CD4-positive, alpha-beta T cell treated with Interleukin-6 for 4 hours (primary cell): ENCODE measurements at places on chromosomes 2 and 18.

DNA sequence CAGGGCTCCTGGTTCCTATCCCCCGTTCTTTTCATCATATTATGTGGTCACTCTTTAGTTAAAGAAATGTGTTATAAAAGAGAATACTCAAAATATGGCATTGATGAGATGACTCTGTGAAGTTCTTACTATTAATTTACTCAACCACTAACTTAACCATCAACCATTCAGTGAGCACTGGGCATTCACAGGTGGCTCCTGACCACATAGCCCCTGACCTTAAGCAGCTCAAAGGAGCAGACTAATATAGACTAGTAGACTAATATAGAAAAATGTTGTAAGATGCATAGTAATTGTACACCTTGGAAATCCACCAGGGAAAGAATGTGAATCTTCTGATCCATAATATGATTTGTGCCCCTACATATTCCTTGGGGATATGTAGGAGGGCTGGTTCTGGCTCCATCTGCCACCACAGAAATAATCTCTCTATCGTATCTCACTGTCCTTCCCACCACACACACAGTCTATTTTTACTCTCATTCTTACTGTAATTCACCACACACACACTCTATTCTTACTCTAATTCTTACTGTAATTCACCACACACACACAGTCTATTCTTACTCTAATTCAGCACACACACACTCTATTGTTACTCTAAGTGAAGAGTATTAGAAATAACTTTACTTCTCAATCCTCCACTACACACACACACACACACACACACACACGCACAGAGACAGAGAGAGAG, 188.9 kb upstream of the ITGA4 start:
- no peak for DNase-seq

GRCh38 chr2:200603972-200604371, 18.2 kb downstream of the AOX1 start:
- DNase-seq = no peak

GRCh38 chr2:57185568-57185967, 861.0 kb upstream of the VRK2 start:
- DNase-seq = no peak

GRCh38 chr2:96520697-96521096, 15.5 kb upstream of the NEURL3 start:
- no peak for DNase-seq

DNA sequence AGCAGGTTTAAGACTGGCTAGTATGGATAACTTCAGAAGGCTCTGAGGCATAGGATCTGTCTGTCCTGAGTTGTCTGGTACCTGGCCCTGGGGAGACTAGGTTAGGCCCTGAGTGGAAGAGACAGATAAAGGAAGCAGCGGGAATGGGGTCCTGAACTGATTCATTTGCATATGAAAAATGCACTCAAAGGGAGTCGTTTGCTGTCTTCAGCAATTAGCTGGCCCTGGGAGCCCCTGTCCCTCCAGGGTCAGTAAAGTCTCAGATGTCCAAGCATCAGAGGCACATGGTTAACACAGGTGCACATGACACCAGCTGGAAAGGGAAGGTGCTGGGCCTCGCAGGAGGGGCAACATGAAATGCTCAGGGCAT, 172.4 kb downstream of the ACOXL start:
- no peak for DNase-seq

GRCh38 chr18:56458770-56459712, 179.4 kb downstream of the TXNL1 start:
- DNase-seq = no peak

GRCh38 chr2:138271467-138271866, 230.1 kb upstream of the SPOPL start:
- no peak for DNase-seq

DNA sequence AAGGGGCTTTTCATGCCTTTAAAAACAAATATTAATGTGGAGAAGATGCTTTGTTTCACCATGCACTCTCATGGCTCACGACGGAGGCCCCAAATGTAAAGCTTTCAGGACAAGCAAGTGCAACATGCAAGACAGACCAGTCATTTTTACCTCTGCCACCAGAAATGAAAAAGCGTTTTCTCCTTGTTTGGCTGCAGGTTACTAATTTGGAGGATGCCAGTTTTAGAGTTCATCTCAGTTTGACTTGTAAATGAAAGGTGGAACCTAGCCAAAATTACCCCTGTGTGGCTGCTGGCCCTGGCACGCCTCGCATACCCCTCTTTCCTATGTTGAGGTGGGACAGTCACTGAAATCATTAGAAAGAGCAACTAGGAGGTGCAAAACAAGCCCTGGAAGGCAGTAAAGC, 138.6 kb downstream of the BCL2 start:
- no peak for DNase-seq

DNA sequence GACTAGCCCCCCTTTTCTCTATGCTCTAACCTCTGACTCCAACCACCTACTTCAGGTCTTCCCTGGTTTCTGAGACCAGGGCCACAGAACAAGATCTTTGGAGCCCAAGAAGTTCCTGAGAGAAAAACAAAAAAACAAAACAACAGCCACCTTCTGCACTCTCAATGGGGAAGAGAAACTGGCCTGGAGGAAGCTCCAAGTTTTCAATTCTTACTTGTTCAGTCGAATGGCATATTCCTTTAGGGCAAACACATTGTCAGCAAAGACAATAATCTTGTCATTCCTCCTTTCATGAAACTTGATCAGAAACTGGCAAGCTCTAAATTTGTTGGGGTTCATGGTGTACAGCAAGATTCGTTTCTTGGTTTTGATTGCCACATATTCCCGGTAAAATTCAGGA, 15.0 kb downstream of the ERCC3 start:
- no peak for DNase-seq

DNA sequence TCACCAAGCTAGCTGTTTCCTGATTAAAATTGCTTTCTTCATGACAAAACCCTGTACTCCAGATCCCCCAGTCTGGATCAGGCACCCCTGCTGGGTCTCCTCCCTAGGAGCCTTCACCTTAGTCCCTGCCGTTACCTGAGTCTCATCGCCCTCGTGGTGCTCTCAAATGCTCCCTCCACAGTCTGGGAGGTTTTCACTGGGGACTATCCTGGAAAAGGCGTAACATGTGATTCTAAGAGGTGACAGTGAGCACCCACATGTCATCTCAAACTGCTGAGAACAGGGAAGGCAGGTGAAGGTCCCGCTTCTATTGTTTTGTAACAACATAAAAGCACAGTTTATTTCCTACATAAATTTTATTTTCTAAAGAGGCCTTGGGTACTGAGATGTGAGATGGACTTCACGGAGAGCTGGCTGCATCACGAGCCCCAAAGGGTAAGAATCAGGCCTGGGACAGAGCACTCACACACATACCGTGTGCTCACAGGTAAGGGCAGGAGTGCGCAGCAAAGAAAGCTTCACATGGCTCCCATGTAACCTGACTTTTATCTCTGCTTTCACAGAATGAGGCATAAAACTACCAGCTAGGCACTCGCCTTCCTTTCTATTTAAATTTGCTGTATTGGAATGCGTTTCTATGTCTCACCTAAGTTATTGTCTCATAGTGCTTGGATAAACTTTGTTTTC, 531.5 kb downstream of the RNF144A start:
- no peak for DNase-seq

GRCh38 chr18:48694295-48694694, 155.5 kb downstream of the CTIF start:
- no peak for DNase-seq

DNA sequence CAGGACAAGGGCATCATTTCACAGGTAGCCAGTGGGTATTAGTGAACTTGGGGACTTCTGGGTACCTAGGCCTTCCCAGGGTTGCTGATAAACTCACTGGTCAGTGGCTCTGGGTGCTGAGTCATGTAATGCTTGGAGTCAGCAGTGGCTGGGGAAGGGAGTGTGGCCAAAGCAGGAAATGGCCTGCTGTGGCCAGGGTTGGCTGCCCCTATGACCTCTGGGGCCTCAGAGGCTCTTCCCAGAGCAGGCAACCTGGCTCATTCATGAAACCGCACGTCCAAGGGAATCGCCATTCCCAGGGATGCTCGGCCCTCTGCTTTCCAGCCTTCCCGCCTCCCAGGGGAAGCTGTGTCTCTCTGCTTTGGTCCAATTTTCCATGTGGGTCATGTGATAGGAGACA, 294.9 kb downstream of the DYSF start:
- DNase-seq = no peak

DNA sequence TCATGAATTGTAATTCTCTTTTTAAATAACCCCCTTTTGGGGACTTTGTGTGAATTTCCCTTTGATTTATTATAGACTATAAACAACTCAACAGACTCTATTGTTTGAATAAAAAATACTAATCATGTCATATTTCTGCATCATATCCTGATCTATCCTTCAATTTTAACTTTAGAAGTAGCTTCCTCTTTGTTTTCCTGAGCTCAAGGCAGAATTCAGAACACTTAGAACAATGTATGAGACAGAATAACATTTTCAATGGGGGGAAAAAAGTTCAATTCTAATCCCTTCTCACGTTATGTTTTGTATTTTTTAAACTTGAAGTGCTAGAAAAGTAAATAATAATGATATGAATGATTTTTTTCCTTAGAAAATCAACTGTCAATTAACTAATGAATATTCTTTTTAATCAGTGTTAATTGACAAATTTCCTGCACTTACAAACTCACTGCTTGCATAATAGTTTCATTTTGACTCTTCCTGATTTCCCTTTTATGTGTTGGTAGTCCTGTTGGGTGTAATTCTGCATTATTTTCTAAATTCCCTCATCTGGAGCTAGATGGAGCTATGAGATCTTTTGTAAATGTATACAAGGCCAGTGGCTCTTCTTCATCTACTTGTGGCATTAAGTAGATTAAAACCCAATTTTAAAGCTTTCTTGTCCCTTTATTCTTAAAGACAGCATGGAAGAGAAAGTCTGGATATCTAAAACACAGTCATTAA, 326.1 kb downstream of the PARD3B start:
- DNase-seq = no peak

DNA sequence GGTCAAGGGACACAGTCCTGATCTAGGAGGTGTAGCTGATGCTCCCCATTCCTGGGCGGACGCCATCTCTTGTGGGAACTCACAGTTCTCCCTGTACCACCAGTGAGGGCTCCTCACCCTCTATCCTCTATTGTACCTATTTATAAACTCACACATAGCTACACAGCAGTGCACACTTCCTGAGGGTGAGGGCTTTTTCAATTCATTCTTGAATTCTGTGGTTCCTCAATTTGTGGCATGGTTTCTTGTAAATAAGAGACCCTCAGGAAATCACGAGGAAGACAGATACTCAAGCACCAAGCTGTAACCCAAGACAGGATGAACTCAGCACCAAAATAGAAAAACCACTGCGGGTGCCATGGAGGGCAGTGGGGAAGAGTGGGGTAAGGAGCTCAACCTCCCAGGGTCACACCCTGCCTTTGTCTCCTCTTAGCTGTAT, 245.9 kb upstream of the PXDN start:
- DNase-seq = no peak

DNA sequence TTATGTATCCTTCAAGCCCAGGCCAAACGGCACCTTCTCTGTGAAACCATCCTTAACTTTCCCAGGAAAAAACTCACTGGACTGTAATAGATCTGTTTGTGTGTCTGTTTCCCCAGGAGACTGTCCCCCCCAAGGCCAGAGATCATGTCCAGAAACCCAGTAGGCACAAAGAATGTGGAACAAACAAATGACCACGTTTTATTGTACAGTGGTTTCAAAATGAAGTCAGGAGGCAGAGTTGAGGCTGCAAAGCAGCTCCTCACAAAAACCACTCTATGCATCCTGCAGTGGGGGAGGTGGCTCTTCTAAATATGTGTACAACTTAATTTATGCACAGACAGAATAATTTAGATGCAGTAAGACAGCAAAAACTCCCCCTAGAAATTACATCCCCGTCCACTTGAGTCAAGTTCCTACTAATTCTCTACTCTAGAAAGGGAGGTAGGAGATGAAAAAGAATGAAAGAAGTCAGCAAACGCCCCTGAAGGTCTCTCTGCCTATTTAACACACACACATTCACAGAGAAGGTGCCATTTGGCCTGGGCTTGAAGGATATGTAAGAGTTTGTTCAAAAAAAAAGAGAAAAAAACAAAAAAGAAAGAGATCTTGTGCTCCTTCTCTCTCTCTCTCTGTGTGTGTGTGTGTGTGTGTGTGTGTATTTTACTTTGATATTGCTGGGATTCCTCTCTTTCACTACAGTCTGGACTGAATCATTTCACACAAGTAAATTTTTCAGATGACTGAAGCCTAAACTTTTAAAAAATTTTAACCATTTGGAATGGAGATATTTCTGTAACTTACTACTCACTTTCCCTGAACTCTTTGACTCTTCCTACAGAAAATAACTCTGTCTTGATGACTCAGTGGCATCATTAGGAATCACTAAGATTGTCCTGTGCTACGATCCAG, 19.5 kb downstream of the BCL2 start:
- DNase-seq = peak; percentile 42

DNA sequence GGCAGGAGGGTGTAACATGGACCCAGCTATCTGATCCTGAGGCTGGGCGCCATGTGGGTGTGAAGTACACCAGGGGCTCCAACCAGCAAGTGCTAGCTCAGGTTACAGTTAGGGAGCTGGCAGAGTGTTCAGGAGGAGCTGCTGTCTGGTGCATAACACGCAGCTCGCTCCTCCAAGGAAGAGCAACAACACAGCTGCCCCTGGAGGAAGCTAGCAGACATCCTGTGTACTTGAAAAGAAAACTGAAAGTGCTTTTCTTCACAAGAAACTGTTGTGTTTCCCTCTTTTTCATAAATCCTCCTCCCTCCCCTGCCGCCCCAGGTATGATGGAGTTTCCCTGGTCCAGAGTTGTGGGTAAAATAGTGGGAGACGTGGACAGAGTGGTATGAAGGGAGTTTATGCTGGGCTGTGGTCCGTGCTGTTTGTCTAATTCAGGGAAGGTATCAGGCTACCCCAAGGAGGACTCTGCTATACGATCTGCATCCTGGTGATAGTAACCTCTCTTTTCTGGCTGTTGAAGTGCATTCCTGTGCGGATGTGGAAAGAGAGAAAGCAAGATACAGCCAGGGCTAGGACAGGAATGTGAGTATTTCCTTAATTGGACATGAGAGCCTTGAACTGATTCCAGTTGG, 6.1 kb upstream of the LBH start:
- peak; percentile 74 for DNase-seq

DNA sequence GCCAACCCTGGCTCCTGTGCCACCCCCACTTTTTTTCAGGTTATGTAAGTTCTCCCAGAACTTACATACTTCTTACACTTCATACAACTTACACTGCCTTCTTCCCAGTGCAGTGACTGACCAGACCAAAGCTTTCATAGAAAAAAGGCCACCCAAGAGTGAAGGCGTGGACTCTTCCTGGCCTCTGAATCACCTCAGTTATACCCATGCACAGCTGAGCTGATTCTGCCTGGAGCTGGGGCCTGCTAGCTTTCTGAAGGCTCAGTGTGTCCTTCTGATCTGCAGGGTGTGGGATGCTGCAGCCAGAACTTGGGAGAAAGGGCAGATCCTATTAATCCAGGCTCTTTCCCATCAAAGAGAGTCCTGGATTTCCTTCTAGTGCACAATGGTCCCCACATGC, 216.1 kb downstream of the TTC32 start:
- DNase-seq = no peak
